Activated T-cell treated with anti-CD3 and anti-CD28 coated beads, Interleukin-2, amount 50 U/mL, for 72 hours (primary cell): ENCODE measurements at places on chromosomes 2 and 18. TPM values are rescaled to one million over a fixed set of nuclear protein-coding genes. Genes with fewer than 3 reads are reported as not detected.
A peak's percentile ranks its signal among the peaks of the same experiment; 100 is the strongest.

DNA sequence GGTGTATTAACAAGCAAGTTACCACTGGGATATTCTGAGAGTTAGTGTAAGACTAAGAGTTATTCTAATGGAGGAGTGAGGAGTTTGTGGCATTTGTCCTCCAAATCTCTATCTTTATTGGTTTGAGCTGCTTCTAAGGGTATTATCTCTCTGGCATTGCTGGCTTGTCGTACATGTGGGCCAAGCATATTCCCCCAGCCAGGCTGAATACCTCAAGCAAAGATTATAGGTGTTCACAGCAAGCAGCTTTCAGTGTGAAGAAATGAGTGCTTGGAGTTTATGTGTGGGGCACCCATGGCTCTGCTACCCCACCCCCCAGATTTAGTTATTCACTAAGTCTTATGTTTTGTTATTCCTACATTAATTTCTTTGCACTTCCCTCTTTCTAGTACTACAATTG, 193.6 kb upstream of the FANCL start:
- no peaks in the 10 kb centered on the region for H3K4me1 ChIP-seq
- H3K4me3 ChIP-seq, result no peak overlapping the region
- peaks cover 48% of the 10 kb centered on the region for H3K27me3 ChIP-seq

The HTR2B gene
- not detected for total RNA-seq

- H3K4me3 ChIP-seq, result no peak overlapping the region
- H3K36me3 ChIP-seq, result peaks cover 2% of the 10 kb centered on the region
- no peak overlapping the region for H3K27ac ChIP-seq
- DNase-seq, result no peak
These were observed 65.8 kb upstream of the ZNF804A start for GRCh38 chr2:184532551-184532950.

- no peaks in the 10 kb centered on the region for H3K27me3 ChIP-seq
- peaks cover 31% of the 10 kb centered on the region for H3K4me1 ChIP-seq
- DNase-seq, result no peak
- H3K4me3 ChIP-seq, result peak overlapping the region; percentile 32
- H3K36me3 ChIP-seq, result peaks cover 19% of the 10 kb centered on the region
These were observed 113.4 kb downstream of the GORASP2 start for GRCh38 chr2:171042253-171042969.

The SIGLEC15 gene
- not detected for total RNA-seq

The MYO5B gene
- total RNA-seq, result 0.39 TPM

- no peaks in the 10 kb centered on the region for H3K27me3 ChIP-seq
- H3K27ac ChIP-seq, result no peak overlapping the region
- H3K4me3 ChIP-seq, result no peak overlapping the region
- H3K4me1 ChIP-seq, result no peaks in the 10 kb centered on the region
- no peak for DNase-seq
These were observed 416.0 kb upstream of the NETO1 start for GRCh38 chr18:73283788-73284187.

GRCh38 chr18:13362607-13363006, 144.0 kb downstream of the LDLRAD4 start:
- no peak overlapping the region for H3K4me3 ChIP-seq
- H3K4me1 ChIP-seq, result peaks cover 15% of the 10 kb centered on the region
- peak overlapping the region; percentile 35 for H3K27ac ChIP-seq
- H3K36me3 ChIP-seq, result no peaks in the 10 kb centered on the region
- no peaks in the 10 kb centered on the region for H3K27me3 ChIP-seq
- DNase-seq, result no peak

The MAIP1 gene
- total RNA-seq, result 34.6 TPM

- H3K27ac ChIP-seq, result no peak overlapping the region
- peaks cover 7% of the 10 kb centered on the region for H3K36me3 ChIP-seq
- no peaks in the 10 kb centered on the region for H3K4me1 ChIP-seq
- H3K4me3 ChIP-seq, result no peak overlapping the region
- H3K27me3 ChIP-seq, result peaks cover 14% of the 10 kb centered on the region
- no peak for DNase-seq
These were observed 42.1 kb downstream of the BOD1L2 start for GRCh38 chr18:57188851-57189557.

DNA sequence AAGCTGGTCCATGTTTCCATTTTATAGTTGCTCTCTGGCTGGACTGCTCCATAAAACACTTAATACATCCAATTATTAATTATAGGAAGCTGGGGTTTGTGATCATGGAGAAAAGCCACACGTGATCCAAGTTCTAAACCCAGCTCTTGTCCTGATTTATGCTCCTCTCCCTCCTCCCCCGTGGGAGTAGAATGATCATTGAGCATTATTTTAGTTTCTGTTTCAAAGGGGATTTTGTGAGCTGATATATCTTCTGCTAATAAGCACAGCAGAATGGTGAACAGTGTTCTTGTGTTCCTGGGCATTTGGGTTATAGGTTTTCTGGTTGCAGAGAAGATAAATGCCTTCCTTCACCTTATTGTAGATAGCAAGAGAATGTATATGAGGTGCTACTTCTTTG, 135.7 kb upstream of the TMEM200C start:
- H3K4me3 ChIP-seq, result no peak overlapping the region
- no peak for DNase-seq
- peaks cover 3% of the 10 kb centered on the region for H3K36me3 ChIP-seq
- H3K27me3 ChIP-seq, result peaks cover 9% of the 10 kb centered on the region
- no peak overlapping the region for H3K27ac ChIP-seq

The WIPF1 gene
- 237 TPM for total RNA-seq

DNA sequence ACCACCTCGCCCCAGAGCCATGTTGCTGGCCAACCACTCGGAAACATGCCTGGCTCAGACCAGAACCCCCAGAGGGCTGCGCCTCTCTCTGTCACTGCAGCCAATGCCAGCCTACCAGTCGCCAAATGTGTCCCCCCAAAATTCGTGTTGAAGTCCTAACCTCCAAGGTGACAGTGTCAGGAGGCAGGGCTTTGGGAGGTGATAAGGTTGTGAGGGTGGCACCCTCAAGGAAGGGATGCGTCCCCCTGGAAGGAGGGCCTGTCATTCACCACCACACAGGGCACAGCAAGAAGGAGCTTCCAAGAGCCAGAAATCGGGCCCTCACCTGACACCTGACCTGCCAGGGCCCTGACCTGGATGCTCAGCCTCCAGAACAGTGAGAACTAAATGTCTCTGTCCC, 291.9 kb upstream of the SALL3 start:
- H3K4me3 ChIP-seq, result no peak overlapping the region
- no peak overlapping the region for H3K27ac ChIP-seq
- no peak for DNase-seq
- H3K4me1 ChIP-seq, result no peaks in the 10 kb centered on the region
- no peaks in the 10 kb centered on the region for H3K27me3 ChIP-seq

GRCh38 chr2:102592601-102593000, 26.8 kb upstream of the SLC9A2 start:
- H3K36me3 ChIP-seq, result no peaks in the 10 kb centered on the region
- H3K4me1 ChIP-seq, result no peaks in the 10 kb centered on the region
- no peak overlapping the region for H3K4me3 ChIP-seq

- H3K27me3 ChIP-seq, result no peaks in the 10 kb centered on the region
- no peaks in the 10 kb centered on the region for H3K4me1 ChIP-seq
- DNase-seq, result no peak
- no peaks in the 10 kb centered on the region for H3K36me3 ChIP-seq
- H3K4me3 ChIP-seq, result no peak overlapping the region
- no peak overlapping the region for H3K27ac ChIP-seq
These were observed 16.5 kb downstream of the SCG2 start for GRCh38 chr2:223585666-223586065.

GRCh38 chr2:66433945-66434678, 813 bp upstream of the MEIS1 start:
- peaks cover 84% of the 10 kb centered on the region for H3K27me3 ChIP-seq
- no peak overlapping the region for H3K27ac ChIP-seq
- DNase-seq, result peak; percentile 31
- peaks cover 3% of the 10 kb centered on the region for H3K36me3 ChIP-seq
- H3K4me3 ChIP-seq, result peak overlapping the region; percentile 97

DNA sequence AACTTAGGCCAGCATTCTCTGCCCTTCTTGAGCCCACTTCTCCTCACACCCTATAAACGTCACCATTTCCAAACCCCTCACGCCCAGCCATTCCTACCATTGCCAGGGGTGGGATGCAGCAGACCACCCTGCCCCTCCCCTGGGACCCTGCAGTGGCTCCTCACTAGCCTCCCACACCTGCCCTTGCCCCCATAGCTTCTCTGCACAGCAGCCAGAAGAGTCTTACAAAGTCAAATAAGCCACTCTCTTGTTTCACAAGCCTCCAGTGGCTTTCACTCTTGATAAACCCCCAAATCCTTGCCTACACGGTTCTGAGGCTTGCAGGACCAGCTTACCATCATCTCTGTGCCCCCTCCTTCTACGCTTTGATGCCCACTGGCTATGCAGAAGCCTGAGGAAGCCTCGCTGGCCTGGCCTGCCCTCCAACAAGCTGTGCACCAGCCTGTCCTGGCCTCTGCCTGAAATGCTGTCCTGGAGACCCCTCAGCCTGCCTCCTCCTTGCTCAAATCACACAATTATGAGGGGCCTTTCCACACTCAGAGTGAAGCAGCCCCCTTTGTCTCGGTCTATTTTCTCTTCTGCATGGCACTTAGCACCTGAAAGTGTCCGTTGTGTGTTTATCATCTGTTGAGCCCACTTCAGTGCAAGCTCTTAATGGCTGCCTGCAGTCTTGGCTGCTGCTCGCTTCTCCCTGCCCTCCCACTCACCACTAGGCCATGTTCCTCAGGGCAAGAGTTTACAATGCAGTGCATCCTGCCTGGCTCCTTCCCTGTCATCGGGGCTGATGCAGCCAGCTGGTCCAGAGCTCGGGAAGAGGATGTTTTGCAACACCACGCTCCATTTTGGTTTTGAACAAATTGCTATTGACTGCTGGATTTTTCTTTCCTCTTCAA, 82.6 kb upstream of the RGPD5 start:
- H3K4me1 ChIP-seq, result no peaks in the 10 kb centered on the region
- H3K27ac ChIP-seq, result no peak overlapping the region
- H3K27me3 ChIP-seq, result peaks cover 9% of the 10 kb centered on the region

DNA sequence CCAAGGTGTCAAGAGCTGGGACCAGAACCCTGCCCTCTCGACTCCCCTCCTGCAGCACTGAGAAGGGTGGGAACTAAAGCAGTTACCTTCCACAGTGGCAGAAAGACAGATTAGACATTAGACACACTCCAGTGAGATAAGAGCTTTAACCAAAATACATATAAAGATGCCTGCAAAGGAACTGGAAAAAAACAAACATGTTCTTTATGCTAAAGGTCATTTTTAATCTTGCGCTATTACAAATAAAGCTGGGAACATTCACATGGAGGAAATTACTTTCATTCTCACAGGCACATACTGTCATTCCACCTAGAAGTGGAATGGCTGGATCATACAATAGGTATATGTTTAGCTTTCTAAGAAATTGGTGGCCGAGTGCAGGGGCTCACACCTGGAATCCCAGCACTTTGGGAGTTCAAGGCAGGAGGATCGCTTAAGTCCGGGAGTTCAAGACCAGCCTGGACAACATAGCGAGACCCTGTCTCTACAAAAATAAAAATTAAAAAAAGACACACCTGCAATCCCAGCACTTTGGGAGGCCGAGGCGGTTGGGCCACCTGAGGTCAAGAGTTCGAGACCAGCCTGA, 41.9 kb downstream of the C2orf76 start:
- no peak for DNase-seq
- no peaks in the 10 kb centered on the region for H3K36me3 ChIP-seq
- H3K27me3 ChIP-seq, result no peaks in the 10 kb centered on the region

DNA sequence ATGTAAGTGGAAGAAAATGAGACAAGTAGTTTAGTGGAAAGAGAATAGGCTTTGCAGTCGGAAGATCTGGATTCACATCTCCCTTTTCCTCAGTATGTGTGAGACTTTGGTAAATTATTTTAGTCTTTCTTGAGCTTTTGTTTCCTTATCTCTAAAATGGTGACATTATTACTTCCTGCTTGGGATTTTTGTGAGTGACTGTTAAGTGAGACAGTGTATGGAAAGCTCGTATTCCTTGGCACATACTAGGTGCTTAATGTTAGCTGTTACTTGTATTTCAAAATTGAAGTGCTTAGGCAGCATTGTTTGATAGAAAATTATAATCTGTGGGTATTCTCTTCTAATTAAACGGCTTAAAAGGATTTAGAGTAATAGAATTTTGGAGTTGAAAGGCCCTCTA, 2.0 kb downstream of the ZNF638 start:
- H3K36me3 ChIP-seq, result peaks cover 12% of the 10 kb centered on the region
- H3K27me3 ChIP-seq, result no peaks in the 10 kb centered on the region
- DNase-seq, result no peak
- H3K27ac ChIP-seq, result peak overlapping the region; percentile 92
- H3K4me3 ChIP-seq, result peak overlapping the region; percentile 89

The TEX44 gene
- not detected for total RNA-seq
